ENCODE measurements at places on chromosomes 12 and 14. TPM values are rescaled to one million over a fixed set of nuclear protein-coding genes. Genes with fewer than 3 reads are reported as not detected.

CLEC2B gene
- 8.4 TPM for total RNA-seq

DNA sequence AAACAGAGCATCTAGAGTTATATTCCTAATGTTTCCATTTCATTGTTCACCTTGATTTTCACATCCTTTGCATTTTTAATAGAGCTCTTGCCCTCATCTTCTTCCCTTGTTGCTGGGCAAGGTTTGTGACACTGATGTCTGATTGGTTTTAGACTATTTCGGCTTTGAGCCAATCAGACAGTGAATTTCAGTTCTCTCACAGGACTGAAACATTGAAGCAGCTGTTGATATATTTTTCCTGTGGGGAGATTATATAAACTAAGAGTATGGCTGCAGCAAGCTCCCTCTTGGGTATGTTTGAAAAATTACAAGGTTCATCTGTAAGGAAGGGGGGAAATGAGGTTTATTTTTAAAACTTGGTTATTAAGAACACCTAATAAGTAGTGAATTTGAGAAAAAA is 51.2 kb downstream of the ATF7IP start:
- no peak for DNase-seq

GRCh38 chr14:67031920-67032774 is 157.1 kb upstream of the GARIN2 start:
- DNase-seq: no peak

AMIGO2 gene
- 16.8 TPM for total RNA-seq

DNA sequence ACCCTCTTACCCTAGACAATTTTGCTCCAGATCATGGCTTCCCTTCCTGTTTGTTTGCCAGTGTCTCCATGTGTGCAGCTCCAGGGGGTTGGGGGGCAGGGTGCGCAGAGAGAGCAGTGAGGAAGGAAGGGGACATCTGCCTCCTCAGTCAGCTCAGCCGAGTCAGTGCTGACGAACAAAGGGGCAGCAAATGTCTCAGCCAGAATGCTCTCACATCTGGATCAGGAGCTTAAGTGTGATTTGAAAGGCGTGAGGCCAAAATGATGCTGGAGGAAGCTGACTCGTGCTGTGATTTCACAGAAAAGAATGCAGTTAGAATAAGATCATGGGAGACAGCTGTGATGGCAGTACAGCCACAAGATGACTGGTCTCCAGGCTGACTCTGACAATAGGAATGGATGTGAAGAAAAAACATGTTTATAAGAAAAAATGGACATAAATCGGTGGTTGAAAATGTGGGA is 27.1 kb upstream of the CDK17 start:
- no peak for DNase-seq

MRPL51 gene
- 107 TPM for total RNA-seq

NFE2 gene
- 2.7 TPM for total RNA-seq

DNA sequence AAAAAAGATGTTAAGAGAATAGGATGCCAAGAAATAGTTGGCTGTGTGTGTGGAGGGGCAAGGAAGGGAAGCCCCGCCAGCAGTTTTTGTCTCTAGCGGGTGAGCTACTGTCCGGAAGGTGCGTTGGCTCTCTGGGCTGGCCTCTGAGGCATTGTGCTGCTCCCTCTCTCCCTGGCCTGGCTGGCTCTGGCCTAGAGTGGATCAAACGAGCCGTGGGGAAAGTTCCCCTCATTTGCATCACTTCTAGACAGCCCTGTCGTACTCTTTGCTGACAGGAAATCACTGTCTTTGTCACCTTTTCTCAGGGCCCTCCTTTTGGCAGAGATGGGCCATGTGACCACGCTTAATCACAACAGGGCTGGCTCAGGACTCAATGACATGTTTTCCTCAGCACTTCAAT is 236.1 kb upstream of the NPAS3 start:
- DNase-seq: no peak

ANAPC7 gene
- 33.5 TPM for total RNA-seq

TC2N gene
- 43.0 TPM for total RNA-seq

AMN gene
- 20.9 TPM for total RNA-seq

GRCh38 chr14:102775855-102776760 is 1.1 kb upstream of the TRAF3 start:
- DNase-seq: peak; percentile 40

DNA sequence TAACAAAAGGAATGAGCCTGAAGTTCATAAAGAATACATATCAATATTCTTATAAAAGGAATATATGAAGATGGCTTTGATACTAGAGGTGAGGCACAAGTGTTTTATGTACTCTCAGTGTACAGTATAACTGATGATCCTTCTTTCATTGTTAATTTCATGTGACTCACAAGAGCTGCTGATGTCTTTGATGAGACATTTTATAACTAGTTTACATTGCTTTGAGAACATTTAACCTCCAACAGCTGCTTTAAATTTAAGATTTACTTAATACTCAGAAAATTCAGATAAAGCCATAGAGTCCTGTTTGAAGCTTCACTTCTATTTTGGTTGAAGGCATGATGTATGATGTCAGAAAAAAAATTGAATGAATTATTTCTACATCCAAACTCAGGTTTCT is 59.8 kb downstream of the WASHC4 start:
- no peak for DNase-seq

DNA sequence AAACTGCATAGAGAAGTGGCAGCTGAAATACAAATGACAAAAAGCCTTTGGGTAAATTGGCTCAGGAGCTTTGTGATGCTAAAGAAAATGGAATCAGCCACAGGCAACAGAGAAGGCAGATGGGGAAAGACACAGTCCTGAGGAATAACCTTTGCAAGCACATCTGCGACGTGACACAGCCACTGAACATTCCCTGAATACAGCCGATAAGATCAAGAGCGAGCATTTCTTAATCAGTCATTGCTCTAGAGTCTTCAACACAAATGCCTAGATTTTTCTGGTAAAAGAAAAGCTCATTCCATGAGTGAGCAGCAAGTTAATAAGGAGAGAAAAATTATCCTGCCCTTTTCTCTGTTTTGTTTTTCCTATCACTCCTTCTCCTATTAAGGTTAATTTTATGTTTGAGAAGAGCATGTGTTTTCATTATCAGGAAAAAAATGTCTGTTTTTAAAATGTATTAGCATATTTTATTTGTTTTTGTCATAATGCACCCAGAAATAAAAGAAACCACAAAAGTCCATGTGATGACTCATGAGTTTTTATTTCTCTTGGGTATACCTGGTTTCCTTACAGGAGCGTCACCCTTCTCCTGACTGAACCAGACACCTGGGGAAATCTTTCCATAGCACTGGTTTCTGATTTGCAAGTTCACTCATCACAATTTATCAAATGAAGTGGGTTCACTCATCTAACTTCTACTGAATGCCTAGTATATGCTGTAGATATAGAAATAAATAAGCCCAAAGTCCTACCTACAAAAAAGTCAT is 45.4 kb upstream of the PCED1B start:
- no peak for DNase-seq

GRCh38 chr12:11347810-11348209 is 37.6 kb upstream of the PRB4 start:
- DNase-seq: no peak

- DNase-seq: no peak
Measured at GRCh38 chr12:96187956-96188355, 6.2 kb upstream of the ELK3 start.

DNA sequence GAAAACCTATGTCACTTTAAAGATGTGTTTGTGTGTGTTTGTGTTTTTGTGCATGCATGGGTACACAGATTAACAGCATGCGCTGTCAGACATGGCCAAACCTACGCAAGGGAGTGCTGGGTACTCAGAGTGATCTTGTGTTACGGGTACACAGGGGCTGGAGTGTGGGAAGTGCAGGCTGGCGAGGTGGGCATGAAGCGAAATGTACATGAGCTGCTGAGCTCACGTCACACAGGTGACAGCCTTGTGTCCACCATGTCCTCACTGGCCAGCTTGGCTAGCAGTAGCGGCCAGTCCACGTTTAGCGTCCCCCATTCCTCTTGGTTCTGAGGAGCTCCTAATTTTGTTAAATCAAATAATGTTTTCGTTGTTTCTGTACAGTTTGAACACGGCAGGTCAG is 979.7 kb upstream of the TMEM132C start:
- DNase-seq: no peak

OTOGL gene
- 0.27 TPM for total RNA-seq

DNA sequence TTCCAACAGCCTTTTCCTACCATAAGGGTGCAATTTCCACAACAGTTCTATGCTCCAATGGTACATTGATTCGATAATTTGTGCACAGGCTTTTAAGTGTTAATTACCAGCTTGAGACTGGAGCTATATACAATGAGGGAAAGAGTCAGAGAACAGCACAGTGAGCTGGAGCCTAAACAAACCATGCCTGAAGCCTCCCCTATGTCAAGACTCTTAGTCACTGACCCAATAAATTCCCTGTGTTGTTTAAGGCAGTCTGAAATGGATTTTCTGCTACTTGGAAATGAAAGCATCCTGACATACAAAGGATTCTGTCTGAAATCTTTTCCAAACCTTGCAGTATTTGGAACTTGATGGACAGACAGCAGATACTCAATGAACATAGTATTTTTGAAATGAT is 149.0 kb downstream of the EFCAB11 start:
- no peak for DNase-seq

KLRB1 gene
- 2.7 TPM for total RNA-seq

DNA sequence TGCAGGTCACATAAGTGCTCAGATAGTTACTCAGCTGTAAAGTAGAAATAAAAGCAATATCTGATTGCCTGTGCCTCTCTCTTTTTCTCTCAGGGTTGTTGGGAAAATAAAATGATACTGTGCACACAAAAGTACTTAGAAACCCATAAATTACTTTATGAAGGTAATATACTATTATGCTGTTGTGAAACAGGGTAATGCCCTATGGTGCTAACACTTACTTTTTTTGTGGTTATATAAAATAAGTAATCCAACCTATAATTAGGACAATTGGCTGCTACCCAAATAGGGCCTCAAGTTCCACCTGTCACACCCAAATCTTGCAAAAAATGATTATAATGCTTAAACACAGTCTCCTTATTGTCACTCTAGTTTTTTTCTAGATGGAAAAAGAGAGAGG is 50.6 kb downstream of the DAAM1 start:
- no peak for DNase-seq

DNA sequence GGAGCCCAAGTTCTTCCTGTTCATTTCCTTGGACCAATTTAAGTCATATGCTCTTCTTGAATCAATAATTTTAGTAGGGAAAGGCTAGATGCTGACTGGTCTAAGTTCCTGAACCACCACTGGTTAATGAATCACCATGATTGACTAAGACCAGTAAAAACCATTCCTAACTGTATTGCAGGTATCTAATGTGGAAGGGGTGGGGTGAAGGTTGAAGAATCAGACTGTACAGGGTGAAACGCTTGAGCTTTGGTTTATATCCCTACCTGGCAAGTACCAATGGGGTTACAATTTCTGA is 100.1 kb downstream of the DYRK2 start:
- DNase-seq: no peak

- no peak for DNase-seq
Measured at GRCh38 chr12:227286-227915, 13.4 kb upstream of the SLC6A12 start.

TSHR gene
- not detected for total RNA-seq

UTP20 gene
- total RNA-seq: 11.7 TPM

GRCh38 chr12:47270782-47271664 is 191.3 kb upstream of the AMIGO2 start:
- no peak for DNase-seq

LHX5 gene
- not detected for total RNA-seq
